ENCODE measurements at places on chromosomes 3 and 15.

GRCh38 chr3:9173445-9173844, 76.0 kb downstream of the SRGAP3 start:
- no peak for DNase-seq

DNA sequence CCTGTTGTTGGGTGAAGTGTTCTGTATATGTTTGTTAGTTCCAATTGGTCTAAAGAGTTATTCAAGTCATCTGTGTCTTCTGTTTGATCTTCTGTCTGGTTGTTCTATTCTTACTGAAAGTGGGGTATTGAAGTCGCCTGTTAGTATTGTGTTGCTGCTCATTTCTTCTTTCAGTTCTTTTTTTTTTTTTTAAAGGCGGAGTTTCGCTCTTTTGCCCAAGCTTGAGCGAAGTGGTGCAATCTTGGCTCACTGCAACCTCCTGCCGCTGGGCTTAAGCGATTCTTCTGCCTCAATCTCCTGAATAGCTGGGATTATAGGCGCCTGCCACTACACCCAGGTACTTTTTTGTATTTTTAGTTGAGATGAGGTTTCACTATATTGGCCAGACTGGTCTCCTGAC, 23.5 kb downstream of the PFN2 start:
- DNase-seq = no peak

GRCh38 chr3:72633121-72633520, 215.1 kb downstream of the SHQ1 start:
- DNase-seq = no peak

- no peak for DNase-seq
Measured at GRCh38 chr15:31437686-31438085, 111.1 kb downstream of the KLF13 start.

DNA sequence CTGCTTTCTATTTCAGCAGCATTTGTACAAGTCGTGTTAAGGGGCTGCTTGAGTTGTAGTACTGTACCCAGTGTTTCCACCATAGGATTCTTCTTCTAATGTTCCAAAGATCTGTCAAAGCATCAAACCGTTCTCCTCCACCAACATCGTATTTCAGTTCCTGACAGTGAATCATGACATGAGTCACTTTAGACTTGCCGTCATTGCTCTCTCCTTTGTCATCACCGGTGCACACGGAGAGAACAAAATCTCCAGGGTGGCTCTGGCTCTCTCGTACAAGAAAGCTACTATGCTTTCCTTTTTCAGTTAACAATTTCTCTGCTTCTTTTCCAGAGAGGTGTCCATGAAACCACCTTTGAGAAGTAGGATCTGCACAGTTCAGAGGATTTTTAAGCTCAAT, 270.9 kb upstream of the CCDC54 start:
- no peak for DNase-seq

DNA sequence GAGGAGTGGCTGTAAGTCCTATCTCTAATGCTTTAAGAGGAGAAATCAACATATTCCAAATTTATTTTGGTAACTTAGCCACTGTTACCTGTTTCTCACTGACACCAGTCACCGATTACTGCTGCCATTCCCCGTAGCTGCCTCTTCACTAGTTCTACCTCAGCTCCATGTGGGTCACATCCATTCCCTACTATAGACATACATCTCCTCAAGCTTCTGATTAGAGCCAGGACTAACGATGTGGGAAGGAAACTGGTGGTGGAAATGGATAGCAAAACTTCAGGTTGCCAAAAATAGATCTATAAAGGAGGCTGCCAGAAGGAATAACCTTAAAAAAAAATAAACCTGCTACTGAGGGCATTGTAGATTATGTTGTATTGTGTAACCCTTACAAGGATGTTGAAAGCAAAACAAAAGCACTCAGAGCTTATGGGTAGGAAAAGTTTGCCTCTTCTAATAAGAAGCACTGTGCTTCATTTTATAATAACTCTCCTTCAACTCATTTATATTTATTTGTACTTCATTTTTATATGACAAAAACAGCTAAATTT, 56.0 kb downstream of the KAT2B start:
- no peak for DNase-seq

DNA sequence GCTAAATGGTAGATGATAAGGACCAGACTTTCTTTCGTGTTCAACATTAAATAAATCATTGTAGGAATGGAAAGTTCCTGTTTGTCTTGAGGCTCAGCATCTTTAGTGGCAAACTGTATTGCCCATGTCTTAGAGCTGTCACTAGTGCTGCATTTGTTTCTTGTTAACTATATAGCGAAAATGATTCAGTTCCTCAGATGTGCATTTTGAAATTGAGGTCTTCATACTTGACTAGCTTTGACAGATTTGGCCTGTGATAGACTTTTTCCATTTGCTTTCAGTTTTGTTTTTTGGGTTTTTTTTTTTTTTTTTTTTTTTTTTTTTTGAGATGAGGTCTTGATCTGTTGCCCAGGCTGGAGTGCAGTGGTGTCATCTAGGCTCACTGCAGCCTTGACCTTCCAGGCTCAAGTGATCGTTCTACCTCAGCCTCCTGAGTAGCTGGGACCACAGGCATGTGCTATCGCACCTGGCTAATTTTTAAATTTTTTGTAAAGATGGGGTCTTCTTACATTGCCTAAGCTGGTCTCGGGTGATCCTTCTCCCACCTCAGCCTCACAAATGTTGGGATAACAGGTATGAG, 9.5 kb upstream of the RPLP1 start:
- DNase-seq = no peak

- no peak for DNase-seq
Measured at GRCh38 chr15:67422296-67422695, 98.6 kb upstream of the C15orf61 start.

DNA sequence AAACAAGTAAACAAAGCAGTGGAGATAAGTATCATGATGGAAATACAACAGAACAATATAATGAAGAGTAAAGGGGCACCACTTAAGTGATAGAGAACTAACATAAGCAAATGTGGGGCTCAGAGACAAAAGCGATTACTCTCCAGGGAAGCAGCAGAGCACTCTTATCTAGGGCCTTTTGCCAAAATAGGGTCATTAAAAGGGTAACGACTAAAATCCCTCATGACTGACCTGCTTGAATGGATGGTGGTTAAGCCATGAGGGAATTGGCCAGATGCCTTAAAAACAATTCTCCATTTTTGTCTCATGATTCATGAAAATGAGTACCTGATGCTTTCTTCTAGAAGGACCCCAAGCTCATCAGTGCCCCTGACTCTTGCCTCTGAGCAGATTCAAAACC, 3.2 kb upstream of the SLC7A14 start:
- DNase-seq = no peak

Data from stimulated activated CD8-positive, alpha-beta memory T cell treated with anti-CD3 and anti-CD28 coated beads, Interleukin-15, amount 100 ng/mL, for 4 hours (primary cell).